GM23248 (cell line): ENCODE measurements at places on chromosomes 5 and 9.

DNA sequence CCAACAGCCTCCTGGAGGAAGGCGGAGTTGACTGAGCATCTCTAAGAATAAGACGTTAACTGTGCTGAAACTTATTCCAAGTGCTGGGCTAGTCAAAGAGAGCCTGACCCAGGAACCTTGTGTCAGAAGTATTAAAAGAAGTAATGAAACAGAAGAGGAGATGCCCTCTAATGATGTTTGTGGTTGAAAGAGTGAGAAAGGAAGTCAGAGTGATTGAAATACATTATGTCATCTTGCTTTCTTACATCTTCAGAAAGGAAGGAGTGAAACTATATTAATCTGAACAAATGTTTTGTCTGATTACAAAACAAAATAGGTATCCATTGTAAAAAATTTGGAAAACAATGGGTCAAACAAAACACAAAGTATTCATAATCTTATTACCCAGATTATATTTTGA is 460.7 kb downstream of the NTRK2 start:
- H3K4me3 ChIP-seq, result no peak overlapping the region
- H3K27me3 ChIP-seq, result no peaks in the 10 kb centered on the region
- no peak overlapping the region for H3K27ac ChIP-seq
- no peak for DNase-seq
- H3K4me1 ChIP-seq, result no peaks in the 10 kb centered on the region
- no peaks in the 10 kb centered on the region for H3K36me3 ChIP-seq

DNA sequence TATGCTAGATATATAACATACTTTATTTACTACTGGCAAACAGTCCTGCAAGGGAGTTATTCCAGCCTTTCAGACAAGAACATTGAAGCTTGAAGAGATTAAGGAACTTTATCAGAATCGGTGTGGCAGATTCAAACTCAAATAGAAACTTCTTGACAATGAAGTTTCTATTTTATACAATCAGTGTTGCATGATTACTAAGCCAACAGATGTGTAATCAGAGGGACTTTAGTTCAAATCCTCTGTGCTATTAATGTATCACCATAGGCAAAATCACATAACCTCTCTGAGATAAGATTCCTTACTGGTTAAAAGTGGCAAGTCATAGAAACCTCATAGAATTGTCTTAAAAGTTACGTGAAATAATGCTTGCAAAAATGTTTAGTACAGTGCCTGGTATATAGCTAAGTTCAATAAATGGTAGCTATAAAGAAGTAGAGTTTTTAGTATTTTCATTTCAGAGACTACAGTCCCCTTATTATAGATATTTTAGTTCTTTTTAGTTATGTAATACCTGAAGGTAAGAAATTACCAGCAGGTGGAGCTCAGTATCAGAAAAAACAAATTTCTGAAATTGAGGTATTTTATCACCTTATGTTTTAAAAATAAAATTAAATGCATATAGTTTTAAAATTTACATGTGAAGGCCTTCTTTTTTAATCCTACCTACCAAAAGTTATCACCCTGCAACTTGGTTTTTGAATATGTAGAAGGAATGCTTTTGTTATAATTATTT is 172.1 kb downstream of the FER start:
- no peak overlapping the region for H3K4me3 ChIP-seq
- no peaks in the 10 kb centered on the region for H3K27me3 ChIP-seq
- peak; percentile 3 for DNase-seq
- H3K4me1 ChIP-seq, result 0 out of 2 replicates have a peak, but pooled peaks cover 5% of the 10 kb centered on the region
- no peak overlapping the region for H3K27ac ChIP-seq
- H3K36me3 ChIP-seq, result no peaks in the 10 kb centered on the region

DNA sequence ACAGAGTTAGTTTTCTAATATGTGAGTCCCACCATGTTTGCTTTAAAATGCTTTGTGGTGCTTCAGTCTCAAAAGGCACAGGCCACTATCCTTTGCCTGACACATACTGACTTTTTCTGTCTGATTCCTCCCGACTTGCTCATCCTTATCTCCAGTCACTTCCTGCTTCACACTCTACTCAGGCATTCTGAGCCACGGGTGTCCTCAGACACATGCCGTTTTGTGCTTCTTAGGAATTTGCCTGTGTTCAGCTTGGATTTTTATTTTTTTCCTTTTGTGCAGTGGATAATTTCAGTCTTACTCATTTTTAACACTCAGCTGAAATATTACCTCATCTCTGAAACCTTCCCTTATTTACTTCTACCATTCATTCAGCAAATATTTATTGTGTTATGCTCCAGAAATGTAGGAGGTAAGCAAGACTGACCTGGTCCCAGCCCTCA is 54.1 kb downstream of the MAN2A1 start:
- no peaks in the 10 kb centered on the region for H3K36me3 ChIP-seq
- no peak overlapping the region for H3K4me3 ChIP-seq
- peak overlapping the region; percentile 70 for H3K27ac ChIP-seq

GRCh38 chr9:119165131-119165530 is 204.1 kb downstream of the BRINP1 start:
- no peaks in the 10 kb centered on the region for H3K27me3 ChIP-seq
- DNase-seq, result no peak
- no peak overlapping the region for H3K4me3 ChIP-seq

- no peak overlapping the region for H3K4me3 ChIP-seq
- H3K27me3 ChIP-seq, result no peaks in the 10 kb centered on the region
- H3K36me3 ChIP-seq, result no peaks in the 10 kb centered on the region
- H3K27ac ChIP-seq, result no peak overlapping the region
Observed at GRCh38 chr9:672851-673250, 168.6 kb upstream of the DMRT1 start.

DNA sequence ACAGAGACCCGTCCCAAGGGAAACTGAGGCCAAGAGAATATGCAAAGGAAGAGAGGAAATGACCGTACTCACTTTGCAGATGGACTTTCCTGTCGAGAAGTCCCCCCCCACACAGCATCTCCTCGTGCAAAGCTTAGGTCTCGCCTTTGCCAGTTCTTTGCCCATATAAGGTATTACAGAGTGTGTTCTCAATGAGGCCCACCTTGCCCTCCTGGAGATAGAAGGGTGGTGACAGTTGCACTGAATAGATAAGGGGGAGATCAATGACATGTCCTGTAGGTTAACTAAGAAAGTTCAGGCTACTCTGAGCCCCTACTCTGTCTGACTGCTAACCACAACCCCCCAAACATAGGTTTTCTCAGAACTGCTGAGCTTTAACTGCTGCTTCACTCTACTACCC is 68.2 kb upstream of the SPTLC1 start:
- H3K4me1 ChIP-seq, result peaks cover 11% of the 10 kb centered on the region
- H3K27me3 ChIP-seq, result no peaks in the 10 kb centered on the region
- no peak overlapping the region for H3K27ac ChIP-seq

- no peaks in the 10 kb centered on the region for H3K27me3 ChIP-seq
- no peaks in the 10 kb centered on the region; the same call in 1 of the 2 replicates for H3K4me1 ChIP-seq
- H3K27ac ChIP-seq, result no peak overlapping the region
- no peak for DNase-seq
- H3K4me3 ChIP-seq, result no peak overlapping the region
- no peaks in the 10 kb centered on the region for H3K36me3 ChIP-seq
Observed at GRCh38 chr9:107571148-107571547, 81.6 kb upstream of the KLF4 start.

- no peak overlapping the region for H3K4me3 ChIP-seq
- H3K27ac ChIP-seq, result no peak overlapping the region
- peak; percentile 35 for DNase-seq
- no peaks in the 10 kb centered on the region for H3K36me3 ChIP-seq
Observed at GRCh38 chr9:134130503-134131375, 5.1 kb upstream of the WDR5 start.

DNA sequence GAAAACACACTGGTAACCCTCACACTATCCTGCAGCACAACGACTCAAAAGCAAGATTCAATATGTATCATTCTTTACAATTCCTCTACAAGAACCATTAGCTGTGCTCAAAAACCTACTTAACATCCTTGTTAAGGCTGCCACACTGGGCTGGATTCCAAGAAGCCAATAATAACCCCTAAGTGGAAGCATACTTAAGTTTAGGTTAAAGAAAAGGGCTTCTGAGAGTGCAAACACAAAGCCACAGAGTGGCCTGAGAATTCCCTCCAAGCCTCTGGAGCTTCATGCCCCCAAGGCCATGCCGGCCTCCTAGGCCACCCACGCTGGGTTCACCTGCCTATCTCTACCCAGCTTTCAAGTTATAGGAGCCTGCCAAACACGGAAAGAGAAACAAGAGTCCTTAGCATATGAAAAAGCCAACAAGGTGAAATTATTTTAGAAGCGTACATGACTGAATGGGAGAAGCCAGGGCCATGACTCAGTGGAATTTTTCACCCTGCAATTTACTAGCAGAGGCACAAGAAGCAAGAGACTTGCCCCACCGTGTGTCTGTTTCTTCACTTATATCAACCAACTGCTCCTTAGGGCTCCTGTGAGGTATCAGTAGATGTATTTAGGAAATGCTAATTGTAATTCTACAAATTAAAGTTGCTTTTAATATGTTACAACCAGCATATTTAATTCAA is 293.0 kb downstream of the SPOCK1 start:
- no peaks in the 10 kb centered on the region for H3K27me3 ChIP-seq
- no peak overlapping the region for H3K4me3 ChIP-seq
- peaks cover 43% of the 10 kb centered on the region for H3K4me1 ChIP-seq

GRCh38 chr9:125850763-125851162 is 103.6 kb downstream of the PBX3 start:
- H3K4me1 ChIP-seq, result peaks cover 39% of the 10 kb centered on the region
- no peaks in the 10 kb centered on the region for H3K27me3 ChIP-seq
- peak; percentile 24 for DNase-seq
- no peak overlapping the region for H3K4me3 ChIP-seq
- no peak overlapping the region for H3K27ac ChIP-seq

DNA sequence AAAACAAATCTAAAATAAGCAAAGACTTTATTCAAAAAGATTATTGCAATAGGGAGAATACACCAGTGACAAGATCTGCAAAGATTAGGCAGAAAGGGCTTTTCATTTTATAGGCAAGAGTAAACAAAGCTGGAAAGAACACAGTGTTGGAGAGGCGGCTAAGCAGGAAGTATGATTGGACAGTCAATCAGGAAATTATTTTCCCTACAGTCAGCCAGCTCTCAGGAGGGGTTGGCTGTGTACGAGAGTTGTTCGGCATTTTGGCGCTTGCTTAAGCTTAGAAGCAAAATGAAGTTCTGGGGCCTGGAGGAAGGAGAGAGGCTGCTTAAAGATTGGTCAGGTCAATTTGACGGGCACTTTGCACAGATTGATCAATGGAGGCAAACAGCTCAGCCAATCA is 1030.5 kb downstream of the TLE4 start:
- no peaks in the 10 kb centered on the region for H3K4me1 ChIP-seq
- H3K27me3 ChIP-seq, result no peaks in the 10 kb centered on the region
- H3K4me3 ChIP-seq, result no peak overlapping the region

GRCh38 chr5:152686931-152687330 is 281.9 kb upstream of the NMUR2 start:
- H3K4me3 ChIP-seq, result no peak overlapping the region
- DNase-seq, result no peak
- no peak overlapping the region for H3K27ac ChIP-seq
- H3K27me3 ChIP-seq, result no peaks in the 10 kb centered on the region; the same call in 1 of the 2 replicates

- H3K27me3 ChIP-seq, result peaks cover 35% of the 10 kb centered on the region
- no peaks in the 10 kb centered on the region for H3K4me1 ChIP-seq
- no peaks in the 10 kb centered on the region for H3K36me3 ChIP-seq
- no peak overlapping the region for H3K27ac ChIP-seq
- H3K4me3 ChIP-seq, result no peak overlapping the region
- DNase-seq, result peak; percentile 15
Observed at GRCh38 chr5:135714126-135714894, 120.2 kb upstream of the SLC25A48 start.

DNA sequence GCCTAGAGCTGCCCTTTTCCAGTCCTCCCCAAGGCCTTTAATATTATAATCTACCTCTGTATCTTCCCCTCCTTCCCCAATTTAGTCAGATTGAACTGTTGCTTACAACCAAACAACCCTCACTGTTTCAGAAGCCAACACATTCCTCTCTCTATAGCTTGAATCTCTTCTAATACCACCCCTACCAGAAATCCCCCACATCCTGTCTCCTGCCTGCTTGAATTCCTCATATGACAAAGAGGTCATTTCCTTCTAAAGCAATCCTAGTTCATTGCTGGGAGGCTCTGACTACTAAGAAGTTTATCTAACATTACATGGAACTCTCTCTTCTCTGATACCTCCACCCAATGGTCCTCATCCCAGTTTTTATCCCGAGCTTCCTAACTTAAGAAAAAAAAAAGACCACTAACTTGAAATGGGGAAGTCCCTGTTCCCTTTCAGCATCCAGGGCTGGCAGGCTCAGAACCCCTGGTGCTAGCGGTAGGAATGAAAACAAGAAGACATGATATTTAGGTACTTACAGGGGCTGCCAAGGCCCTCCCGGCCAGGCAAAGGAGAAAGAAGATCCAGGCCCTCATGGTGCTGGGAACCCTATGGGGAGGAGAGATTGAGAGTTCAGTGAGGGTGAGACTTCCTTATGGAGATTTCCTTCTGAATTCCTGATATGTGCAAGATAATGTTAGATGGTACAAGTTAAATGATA is 11.0 kb downstream of the SPARC start:
- peak overlapping the region; percentile 95 for H3K4me3 ChIP-seq
- no peaks in the 10 kb centered on the region for H3K27me3 ChIP-seq
- H3K36me3 ChIP-seq, result peaks cover 73% of the 10 kb centered on the region
- peaks cover 98% of the 10 kb centered on the region for H3K4me1 ChIP-seq
- H3K27ac ChIP-seq, result peak overlapping the region; percentile 99
- DNase-seq, result peak; percentile 55

DNA sequence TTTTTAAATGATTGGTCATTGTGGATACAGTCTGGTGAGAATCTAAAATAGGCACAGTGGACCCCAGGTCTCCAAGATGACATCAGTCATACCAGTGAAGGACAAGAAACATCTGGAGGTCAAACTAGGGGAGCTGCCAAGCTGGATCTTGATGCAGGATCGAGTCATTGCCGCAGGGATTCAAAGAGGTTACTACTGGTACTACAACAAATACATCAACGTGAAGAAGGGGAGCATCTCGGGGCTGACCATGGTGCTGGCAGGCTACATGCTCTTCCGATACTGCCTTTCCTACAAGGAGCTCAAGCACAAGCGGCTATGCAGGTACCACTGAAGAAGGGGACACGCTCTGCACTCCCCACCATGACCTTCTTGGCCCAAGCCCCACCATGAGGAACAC is 20.9 kb downstream of the FOXB2 start:
- peaks cover 11% of the 10 kb centered on the region for H3K27me3 ChIP-seq
- no peaks in the 10 kb centered on the region for H3K4me1 ChIP-seq
- no peak for DNase-seq
- no peak overlapping the region for H3K27ac ChIP-seq

DNA sequence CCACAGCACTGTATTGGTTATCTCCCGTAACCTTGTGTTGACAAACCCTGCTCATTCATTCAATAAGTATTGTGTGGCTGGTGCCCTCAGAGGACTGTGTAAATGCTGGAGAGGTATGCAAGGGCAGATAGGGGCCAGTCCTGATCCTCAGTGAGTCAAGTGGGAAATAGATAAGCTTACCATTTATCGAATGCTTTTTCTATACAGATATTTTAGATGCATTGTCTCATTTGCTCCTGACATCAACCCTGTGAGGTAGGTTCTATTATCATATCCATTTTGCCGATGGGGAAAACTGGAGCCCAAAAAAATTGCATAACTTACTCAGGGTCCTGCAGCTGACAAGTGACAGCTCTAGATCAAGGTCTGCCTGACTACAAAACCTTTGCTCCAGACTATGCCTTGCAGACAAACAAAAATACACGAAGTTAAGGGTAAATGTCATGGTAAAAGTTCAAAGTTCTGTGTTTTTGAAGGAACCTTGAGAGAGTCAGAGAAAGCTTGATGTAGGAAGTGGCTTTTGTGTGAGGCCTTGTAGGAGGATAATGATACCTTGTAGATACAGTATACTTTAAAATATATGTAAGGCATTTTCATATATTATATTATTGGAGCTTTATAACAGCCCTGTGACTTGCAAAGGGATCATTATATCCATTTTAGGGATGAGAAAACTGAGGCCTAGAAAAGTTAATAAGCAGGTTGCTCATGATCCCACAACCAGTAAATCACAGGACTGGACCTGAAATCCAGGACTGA is 22.7 kb downstream of the CYFIP2 start:
- H3K4me1 ChIP-seq, result peaks cover 30% of the 10 kb centered on the region
- no peak for DNase-seq
- H3K36me3 ChIP-seq, result no peaks in the 10 kb centered on the region
- no peak overlapping the region for H3K4me3 ChIP-seq
